ENCODE measurements at places on chromosomes 5 and 9.

- no peak for DNase-seq
These were observed 13.6 kb downstream of the CTSL start for GRCh38 chr9:87739546-87739945.

DNA sequence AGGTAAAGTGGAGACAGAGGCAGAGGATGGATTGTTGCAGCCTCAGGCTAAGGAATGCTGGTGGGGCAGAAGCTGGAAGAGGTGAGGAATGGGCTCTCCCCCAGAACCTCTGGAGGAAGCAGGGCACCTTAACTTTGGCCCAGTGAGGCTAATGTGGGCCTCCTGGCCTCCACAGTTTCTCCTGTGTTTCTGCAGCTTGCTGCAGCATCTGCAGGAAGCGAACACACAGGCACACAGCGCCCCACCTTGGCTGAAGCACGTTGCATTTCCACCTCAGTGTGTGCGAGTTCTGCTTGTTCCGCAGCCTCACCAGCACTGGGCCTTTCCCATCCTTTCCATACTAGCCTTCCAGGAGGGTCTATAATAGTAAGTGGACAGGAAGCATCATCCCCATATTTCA is 27.2 kb upstream of the ASS1 start:
- DNase-seq, result no peak

DNA sequence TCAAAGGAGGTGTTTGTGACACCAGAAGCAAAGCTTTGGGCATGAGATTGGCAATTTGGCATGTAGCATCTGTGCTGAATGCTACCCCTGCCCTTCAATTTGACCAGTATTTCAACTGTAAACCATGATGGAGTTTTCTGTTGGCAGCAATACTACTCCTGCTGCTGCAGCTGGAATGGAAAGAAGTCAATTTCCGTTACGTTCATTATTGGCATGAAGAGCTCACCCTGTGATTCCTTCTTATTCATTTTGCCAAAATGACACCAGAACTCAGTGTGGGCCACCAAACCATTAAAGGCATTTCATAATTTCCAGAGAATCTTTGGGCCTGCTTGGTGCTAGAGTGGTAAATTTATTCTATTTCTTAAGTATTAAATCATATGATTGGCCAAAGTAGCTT is 433.1 kb upstream of the DMAC1 start:
- no peak for DNase-seq

DNA sequence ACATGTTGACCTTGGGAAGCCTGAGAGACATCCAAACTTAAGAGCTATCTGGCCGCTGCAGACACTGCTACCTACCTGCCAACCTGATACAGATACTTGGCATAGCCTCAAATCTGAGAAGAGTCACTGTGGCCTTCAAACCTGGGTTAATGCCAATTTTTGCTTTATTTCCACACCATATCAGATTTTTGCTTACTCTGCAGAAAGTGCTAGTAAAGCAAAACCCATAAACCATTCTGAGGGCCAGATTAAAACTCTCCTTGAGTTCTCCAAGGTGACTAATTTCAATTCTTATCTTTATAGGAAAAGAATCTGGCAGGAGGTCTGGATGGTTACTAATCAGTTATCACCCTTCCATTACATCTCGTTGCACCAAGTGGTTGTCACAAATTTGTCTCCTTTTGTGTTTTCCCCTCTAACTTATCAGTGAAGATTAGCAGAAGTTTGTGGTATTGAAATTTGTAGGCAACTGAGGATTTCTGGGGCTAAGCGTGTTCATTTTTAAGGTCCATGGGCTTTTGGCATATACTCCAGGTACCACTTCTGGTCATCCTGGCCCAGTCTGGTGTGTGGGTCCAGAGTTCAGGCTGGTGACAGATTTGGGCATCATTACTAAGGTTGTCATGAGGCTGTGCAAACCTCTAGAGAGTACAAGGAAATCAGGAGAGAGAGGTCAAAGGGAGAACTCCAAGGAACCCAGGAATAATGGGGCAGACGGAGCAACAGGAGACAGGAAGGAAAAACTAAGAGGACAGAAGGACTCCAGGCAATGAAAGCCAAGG is 177.9 kb downstream of the TSSK1B start:
- no peak for DNase-seq

DNA sequence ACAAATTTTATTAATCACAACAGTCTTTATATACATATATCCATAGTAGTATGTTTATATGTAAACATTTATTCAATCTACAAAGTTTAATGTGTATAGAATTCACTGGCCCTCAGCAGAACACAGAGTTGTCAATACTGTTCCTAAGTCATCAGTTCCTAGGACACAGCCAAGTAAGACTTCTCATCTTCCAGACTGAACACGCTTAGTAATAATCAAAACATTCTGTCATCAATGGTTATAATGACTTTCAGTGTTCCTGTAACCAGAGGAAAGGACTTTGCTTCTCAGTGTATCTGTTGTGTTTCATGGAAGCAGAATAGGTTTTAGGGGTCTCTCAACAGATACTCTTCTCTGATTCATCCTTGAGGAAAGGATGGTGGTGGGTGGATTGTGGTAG is 82.2 kb downstream of the SMIM23 start:
- no peak for DNase-seq

GRCh38 chr5:154708846-154709245 is 46.3 kb upstream of the LARP1 start:
- DNase-seq, result no peak

- no peak for DNase-seq
These were observed 13.3 kb downstream of the NR2F1 start for GRCh38 chr5:93596310-93596675.

GRCh38 chr9:16031971-16032370 is 479.1 kb downstream of the CCDC171 start:
- DNase-seq, result no peak

DNA sequence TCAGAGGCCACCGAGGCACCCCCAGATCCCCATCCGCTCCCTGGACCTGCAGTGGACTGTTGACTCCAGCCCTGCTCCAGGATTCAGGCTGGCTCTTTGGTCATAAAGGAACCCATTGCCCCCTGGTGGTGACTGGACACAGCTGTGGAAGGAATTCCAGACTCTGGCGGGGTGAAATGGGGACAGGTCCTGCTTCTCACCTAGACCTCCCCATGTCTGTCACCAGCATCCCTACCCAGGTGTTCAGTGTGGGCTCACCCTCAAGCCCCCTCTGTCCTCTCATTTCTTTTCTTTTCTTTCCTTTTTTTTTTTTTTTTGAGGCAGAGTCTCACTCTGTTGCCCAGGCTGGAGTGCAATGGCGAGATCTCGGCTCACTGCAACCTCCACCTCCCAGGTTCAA is 25.5 kb upstream of the STXBP1 start:
- DNase-seq, result peak; percentile 78

DNA sequence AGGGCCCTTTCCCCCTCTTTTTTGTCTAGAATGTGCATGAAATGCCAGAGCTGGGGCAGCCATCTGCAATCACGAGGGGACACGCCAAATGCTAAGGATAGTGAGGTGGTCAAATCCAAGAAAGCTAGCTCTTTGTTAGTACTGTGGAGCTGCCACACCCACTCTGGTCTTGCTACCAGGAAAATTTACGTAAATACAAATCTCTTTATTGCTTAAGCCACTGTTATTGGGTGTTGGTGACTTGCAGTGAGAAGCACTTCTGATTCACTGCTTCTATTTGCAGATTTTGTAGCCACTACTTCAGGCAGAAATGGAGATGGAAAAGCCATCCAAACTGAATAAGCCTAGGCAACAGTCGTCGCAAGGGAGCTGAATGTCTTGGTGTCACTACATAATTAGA is 25.6 kb upstream of the SUSD1 start:
- no peak for DNase-seq

DNA sequence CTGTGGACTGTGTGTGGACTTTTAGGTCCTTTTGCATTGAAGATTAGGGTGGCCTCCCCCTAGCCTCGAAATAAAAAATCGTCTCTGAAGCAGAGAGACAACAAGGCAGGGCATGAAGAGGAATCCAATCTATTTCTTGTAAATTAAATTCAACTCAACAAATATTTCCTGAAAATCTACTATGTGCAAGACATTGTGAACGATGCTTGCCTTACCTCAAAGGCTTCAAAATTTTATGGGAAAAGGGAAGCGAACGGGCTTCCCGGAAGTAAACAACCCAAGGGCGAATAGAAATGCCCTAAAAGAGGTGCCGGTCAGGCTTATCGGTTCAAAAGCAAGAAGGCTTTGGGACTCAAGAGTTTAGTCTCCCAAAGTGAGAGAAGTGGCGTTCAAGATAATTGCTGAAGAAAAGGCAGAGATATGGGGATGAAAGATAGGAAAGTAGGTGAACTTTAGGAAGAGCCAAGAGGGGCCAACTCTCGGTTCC is 525 bp downstream of the KIF24 start:
- no peak for DNase-seq

GRCh38 chr5:58746321-58746720 is 163.4 kb downstream of the RAB3C start:
- DNase-seq, result no peak

GRCh38 chr5:15373151-15373550 is 126.8 kb upstream of the FBXL7 start:
- DNase-seq, result no peak

- DNase-seq, result peak; percentile 84
These were observed 6.6 kb upstream of the NFIB start for GRCh38 chr9:14320271-14321181.

DNA sequence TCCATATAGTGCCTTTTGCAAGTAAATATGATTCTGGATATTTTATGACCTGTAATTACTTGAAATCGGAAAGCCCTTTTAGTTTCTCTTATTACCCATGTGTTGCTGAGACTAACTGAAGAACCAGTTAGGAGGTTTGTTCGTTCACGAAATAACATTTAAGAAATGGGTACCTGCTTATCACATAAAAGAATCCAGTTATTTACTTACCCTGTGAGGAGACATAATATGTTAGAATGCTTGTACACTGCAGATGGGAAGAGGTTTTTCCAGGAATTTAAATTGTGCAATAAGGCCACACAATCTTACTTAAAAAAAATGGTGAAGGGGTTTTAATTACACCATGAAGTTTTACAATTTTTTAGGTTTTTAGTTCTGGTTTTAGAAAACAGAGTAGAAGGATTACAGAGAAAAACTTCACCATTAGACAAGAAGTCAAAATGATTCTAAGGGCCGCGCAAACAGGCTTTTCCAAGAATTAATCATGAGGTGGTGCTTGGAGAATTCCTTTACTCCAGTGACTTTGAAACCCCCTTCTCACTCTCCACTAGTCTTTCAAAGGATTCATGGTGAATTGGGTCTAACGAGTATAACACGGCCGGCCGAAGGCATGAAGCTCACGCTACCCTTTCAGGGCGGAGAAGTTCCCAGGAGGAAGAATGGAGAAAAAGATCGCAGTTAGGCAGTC is 1.1 kb upstream of the PTGER4 start:
- no peak for DNase-seq

DNA sequence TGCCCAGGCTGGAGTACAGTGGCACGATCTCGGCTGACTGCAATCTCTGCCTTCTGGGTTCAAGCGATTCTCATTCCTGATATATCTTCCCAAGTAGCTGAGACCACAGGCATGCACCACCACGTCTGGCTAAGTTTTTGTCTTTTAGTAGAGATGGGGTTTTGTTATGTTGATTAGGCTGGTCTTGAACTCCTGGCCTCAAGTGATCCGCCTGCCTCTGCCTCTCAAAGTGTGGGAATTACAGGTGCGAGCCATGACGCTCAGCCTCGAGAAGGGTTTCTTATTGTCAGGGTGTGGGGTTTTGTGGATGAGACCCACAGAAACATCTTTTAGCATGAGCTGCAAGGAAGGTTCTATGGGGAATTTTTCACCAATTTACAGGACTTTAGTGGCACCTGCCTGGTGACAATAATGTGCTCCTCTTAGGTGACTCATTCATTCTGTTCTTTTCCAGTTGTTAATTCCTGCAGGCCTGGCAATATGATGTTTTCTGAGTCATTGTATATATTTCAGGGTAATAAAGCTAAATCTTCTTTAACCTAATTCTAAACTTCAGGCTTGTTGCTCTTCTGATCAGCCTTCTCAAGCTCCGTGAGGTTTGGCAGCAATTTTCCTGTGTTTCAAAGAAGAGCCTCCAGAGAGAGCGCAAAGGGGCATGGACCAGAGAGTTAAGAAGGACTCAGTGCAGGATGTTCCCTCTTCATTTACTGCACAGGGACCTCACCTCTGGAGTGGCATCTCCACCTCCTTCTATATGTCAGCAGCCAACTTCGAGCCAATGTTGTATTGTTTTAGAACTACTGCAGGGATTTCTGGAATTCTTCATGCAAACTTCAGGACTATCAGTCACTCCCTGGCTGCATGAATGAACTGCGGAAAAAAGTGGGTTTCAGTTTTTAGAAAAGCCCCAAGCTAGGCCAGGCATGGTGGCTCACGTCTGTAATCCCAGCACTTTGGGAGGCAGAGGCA is 77.8 kb upstream of the ZNF618 start:
- no peak for DNase-seq

- peak; percentile 39 for DNase-seq
These were observed 44.1 kb downstream of the C5orf15 start for GRCh38 chr5:133924221-133924920.

- no peak for DNase-seq
These were observed 1.3 kb downstream of the SLC9A3 start for GRCh38 chr5:522899-523440.

DNA sequence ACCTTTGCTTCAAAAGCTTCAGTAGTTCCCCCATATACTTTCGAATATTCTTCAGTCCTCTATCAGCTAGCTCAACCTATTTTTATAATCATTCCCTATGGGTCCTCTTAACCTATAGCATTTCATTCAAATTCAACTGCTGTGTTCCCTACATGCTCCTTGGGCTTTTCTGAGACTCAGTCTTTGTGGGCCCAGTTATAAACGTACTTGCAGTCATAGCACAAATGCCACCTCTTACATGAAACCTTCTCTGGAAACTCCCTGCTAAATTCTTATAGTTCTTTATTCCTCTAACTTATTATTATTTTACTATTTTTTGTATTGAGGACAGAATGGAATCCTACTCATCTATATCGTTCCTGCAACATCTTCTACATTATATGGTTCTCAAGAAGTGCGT is 24.7 kb downstream of the MLANA start:
- no peak for DNase-seq

DNA sequence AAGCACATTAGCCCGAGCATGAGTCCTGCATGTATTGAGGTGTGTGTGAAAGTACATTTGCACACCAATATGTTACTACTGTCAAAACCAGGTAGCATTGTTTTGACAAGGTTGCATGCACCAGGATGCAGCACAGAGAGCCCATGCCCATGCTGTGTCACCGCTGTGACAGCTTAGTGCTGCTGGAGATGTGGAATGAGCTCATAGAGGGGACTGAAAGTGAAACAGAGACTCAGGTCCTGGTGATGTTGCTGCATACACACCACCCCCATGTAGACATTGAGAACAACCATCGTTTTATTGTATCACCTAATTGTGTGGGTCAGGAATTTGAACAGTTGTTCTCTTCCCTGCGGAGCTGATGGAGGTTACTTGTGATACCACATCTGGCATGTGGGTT is 53.0 kb downstream of the GADD45G start:
- DNase-seq, result no peak

Data from globus pallidus (tissue), 1 donor.